ENCODE measurements at places on chromosomes 7 and 10. TPM values are rescaled to one million over a fixed set of nuclear protein-coding genes. Genes with fewer than 3 reads are reported as not detected.

- no peak for DNase-seq
These were observed 32.6 kb downstream of the GBX1 start for GRCh38 chr7:151134743-151135524.

The GRID1 gene
- total RNA-seq: 0.37 TPM

DNA sequence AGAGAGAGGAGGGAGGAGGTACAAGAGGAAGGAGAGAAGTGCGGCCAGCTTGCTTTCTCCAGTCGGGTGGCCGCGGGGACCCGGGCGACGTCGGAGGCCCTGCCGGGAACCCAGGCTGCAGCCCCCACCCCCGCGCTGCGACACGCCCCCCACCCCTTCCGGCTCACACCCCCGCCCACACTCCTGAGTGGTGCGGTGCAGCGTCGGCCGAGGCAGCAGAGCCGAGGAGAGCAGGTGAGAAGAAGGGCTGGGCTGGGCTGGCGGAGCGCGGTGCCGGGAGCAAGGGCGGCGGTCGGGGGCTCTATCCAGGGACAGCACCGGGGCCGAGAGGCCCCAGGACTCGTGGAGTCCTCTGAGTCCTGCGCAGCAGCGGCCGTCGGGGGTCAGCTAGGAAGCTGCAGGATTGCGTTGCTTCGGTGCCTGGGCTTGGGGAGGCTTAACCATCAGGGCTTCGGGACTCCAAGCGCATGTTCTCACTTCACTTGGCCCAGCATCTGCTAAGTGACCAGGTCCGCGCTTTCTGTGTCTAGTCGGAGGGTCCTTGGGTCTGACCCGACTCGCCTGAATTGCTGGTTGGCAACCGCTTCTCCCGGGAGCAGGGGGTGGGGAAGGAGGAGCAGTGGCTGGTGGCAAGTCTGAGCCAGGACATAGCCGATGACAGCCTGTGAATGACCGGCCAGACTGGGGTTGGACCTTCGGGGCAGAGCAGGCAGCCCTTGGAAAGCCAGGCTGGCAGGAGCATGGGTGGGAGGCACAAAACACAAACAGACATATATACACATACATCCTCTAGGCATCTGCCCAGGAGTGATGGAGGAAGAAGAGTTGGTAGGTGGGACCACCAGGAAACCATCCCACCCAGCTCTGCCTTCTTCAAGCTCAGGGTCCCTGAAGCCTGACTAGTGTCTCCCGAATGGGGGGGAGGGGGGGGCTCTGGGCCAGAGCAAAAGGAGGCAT, 683 bp downstream of the CHAT start:
- DNase-seq: peak; percentile 32

GRCh38 chr10:119503821-119504220, 38.7 kb downstream of the RGS10 start:
- DNase-seq: no peak

- peak; percentile 85 for DNase-seq
These were observed 6.1 kb downstream of the NYAP1 start for GRCh38 chr7:100489824-100490223.

DNA sequence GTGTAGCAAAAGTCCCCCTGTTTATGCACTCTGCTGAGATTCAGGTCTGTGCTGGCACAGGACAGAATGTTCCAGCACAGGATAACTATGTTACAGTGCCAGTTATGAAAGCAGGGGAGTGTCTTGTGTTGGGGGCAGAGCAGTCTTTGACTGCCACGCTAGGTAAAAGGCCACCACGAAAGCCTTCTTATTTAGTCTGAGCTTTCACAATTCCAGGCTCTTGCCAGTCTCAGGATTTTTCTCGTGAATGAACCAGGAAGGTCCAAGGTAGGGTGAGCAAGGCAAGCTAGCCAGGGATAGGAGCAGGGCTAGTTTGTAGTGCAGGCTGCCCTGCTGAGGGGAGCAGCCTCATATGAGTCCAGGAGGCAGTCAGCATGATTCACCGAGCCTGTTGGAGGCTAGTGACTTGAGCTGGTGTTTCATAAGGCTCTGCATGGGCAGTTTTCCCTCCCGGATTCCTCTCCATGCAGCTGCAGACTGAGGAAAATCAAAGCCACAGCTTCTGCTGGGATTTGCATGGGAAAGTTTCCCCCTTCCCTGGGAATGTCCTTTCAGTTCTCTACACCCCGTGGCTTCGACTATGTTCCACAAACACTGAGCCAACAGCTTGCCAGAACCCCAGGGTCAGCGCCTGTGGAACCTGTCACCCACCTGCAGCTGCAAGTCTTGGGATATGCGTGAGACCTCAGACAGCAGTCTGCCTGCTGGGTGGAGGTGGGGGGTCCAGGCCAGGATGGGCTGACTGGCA, 112.3 kb downstream of the JCAD start:
- no peak for DNase-seq

DNA sequence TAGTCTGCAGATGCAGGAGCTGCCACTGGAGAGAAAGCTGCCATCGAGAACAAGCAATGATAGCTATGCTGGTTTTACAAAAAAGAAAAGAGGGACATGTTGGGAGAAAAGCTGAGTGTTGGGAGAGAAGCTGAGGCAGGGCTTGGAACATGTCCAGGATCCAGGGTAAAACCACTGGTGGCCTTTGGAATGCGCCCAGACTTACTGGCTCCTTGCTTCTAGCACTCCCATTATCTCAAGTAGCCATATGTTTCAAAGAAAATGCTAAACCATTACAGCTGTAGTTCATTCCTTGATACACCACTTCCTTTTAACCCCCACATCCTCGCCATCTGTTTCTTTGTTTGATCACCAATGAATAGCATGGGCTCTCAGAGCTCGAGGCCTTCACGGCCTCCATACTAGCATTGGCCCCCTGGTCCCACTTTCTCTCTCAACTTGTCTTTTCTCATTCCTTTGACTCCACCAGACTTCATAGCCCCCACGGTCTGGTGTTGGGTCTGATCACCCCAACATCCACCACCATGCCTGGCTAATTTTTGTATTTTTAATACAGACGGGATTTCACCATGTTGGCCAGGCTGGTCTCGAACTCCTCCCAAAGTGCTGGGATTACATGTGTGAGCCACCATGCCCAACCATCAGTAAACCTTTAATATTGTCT, 23.8 kb upstream of the PLAC9 start:
- no peak for DNase-seq

- no peak for DNase-seq
These were observed 25.7 kb upstream of the C1GALT1 start for GRCh38 chr7:7156663-7157062.

- DNase-seq: no peak
These were observed 33.5 kb downstream of the LHPP start for GRCh38 chr10:124495162-124495561.

DNA sequence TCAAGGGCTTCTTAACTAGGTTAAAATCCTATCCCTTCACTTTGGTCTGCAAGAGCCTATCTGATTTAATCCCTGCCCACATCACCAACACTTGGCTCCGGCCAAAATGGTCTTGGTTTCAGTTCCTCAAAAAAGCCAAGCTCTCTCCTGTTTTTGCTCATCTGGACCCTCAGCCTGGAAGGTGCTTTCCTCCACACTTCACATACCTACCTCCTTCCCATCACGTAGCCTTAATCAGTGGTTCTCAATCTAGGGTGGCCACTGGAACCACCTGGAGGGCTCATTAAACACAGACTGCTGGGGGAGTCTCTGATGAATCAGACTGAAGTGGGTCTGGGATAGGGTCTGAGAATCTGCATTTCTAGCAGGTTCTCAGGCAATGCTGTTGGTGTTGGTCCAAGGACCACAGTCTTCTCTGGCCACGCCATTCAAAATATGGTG, 227.0 kb upstream of the AOAH start:
- no peak for DNase-seq

The MUC12 gene
- 6.5 TPM for total RNA-seq

- DNase-seq: no peak
These were observed 53.6 kb upstream of the CHCHD3 start for GRCh38 chr7:133135451-133135850.

DNA sequence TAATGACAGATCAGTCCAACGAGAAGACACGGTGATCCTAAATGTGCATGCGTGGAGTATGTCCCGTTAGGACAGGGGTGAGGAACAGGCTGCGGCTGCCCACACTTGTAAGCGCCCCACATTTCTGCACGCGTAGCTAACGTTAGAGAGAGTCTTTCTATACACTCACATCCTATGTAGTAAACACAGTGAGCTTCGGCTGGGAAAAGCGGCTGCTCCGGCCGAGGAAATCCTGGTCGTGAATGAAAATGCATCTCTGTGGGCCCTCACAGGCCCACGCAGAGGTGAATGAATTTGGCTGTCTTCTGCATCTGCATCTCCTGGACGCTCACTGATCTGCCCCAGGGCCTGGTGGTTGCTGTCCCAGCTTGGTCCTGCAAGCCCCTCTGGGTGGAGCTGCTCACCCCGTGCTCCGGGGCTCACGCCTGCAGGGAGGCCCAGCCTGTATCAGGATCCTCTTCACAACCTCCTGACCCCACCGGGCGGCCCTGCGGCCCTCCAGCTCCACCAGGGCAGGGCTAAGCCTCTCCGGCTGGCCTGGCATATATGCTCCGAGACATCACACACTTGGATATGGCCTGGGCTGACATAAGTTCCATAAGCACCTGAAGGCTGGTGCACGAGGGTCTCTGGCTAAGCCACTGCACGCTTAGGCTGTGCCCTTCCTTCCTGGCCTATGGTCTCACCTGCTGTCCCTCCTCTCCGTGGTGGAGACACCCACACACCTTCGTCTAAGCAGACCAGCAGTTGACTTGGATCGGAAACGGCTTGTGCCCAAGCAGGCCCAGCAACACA, 117.9 kb upstream of the DIP2C start:
- DNase-seq: no peak

- DNase-seq: no peak
These were observed 122.5 kb downstream of the HIPK2 start for GRCh38 chr7:139655305-139655704.

DNA sequence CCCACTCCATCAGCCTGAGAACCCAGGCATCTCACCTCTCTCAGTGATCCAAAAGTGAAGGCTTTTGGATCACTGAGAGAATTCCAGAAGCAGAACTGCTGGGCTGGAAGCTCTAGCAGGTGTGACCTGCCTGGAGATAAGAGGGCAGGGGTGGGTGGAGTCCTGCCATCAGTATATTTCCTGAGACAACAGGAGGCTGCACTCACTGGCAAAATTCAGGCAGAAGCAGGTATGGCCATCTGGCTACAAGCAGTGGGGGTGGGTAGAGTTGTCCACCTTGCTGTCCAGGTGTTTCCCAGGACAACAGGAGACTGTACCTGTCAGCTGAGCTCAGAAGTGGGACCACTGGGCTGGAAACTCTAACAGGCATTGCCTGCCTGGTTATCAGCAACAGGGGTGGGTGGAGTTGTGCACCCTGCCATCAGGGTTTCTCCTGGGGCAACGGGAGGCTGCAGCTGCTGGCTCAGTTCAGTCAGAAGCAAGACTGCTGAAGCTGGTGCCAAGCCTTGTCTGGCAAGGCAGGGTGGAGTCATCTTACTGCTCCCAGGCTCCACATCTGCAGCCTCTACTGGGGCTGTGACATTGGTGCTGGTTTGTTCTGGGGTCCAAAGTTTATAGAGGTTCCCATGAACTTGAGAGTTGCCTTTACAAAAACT, 47.2 kb upstream of the SFTPD start:
- DNase-seq: no peak

The SLC26A4 gene
- 0.09 TPM for total RNA-seq

The RBP4 gene
- total RNA-seq: 2.2 TPM

GRCh38 chr7:42212541-42213090, 24.4 kb downstream of the GLI3 start:
- no peak for DNase-seq

The MPLKIP gene
- total RNA-seq: 63.0 TPM

The GRID2IP gene
- total RNA-seq: 3.0 TPM

All from WTC11 (cell line).